ENCODE measurements at places on chromosomes 2 and 18.

GRCh38 chr2:163463411-163463810 is 272.4 kb downstream of the FIGN start:
- DNase-seq: no peak

DNA sequence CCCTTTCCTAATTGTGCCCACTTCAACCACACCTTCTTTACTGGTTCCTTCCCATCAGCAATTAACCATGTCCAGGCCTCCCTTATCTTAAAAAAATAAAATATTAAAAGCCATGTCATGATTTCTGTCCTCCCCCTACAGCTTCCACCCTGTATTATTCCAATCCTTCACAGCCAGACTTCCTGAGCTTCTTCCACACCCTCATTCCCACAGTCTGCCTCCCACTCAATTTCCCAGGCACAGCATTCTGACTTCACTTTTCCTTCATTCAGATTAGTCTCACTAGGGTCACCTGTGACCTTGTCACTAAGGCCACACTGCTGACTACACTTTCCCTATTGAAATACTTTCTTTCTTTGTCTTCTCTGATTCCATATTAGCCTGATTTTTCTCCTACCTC is 159.4 kb downstream of the DIS3L2 start:
- no peak for DNase-seq

DNA sequence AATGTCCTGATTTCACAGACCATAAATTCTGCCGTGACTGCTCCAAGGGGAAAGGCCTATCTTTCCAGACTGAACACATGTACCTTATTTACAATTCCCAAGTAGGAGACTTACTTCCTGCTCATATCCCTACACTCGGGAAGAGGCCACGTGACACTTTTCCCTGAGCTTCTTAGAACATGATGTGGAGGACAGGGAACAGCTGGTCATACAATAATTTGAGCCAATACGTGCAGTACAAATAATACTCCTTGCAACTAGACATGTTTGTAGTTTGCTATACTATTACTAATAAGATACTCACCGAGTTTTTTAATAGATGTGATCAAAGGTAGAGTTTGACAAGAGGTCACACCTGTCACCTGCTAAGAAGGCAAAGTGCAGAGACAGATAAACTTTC is 256.4 kb downstream of the SP3 start:
- DNase-seq: no peak

DNA sequence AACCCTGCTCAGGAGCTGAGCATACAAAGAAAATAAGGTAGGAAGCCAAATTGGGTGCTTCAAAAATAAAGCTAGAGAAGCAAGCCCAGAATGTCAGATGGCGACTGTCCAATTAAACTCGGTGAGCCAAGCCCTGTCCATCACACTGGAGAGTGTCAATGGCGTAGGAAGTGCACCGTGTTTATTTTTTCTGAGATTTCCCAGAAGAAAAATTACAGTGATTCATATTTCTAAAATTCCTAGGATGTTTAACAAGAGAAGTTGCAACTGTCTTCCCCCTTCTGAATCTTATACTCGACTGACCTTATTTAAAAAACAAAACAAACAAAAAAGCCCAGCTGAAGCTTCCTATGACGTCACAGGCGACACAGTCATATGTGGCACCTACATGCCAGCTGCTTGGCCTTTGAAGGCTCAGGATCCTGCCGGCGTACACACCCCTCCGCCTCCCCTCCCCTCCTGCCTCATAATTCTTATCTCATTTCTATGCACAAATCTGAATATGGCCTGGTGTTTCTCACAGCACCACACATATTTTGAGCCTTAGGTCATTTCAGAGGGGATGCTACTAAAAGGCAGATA is 60.8 kb downstream of the MBP start:
- DNase-seq: no peak

GRCh38 chr2:64685430-64685829 is 31.7 kb upstream of the SERTAD2 start:
- DNase-seq: no peak

DNA sequence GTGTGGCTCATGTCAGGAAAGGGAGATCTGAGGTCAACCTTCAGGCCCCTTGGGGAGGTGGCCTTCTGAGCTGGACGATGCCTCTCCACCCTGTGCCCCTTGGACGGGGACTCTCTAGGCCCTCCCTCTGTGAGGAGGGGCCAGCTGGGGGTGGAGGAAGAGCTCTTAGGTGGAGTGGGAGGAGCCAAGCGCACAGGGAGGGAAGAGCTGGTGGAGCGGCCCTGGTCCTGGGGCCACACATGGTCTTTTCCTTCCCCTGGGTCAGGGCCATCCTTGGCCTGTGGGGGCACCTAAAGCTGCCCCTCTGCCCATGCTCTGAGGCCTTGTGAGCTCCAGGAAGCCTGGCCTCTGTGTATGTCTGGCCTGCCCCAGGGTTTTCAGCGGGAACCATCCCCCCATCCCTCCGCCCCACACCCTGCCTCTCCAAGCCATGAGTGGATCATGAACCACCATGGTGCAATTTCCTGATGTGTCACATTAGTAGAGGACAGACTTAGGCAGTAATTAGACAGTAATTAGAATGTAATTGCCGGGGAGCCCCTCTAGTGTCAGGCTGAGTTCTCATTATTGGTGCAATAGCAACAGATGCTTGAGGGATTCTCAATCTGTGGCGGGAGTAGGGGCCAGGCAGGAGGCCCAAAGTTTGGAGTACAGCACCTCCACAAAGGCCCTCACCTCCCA is 63.0 kb downstream of the GLI2 start:
- DNase-seq: no peak

GRCh38 chr2:157843081-157843480 is 33.0 kb downstream of the ACVR1 start:
- no peak for DNase-seq

DNA sequence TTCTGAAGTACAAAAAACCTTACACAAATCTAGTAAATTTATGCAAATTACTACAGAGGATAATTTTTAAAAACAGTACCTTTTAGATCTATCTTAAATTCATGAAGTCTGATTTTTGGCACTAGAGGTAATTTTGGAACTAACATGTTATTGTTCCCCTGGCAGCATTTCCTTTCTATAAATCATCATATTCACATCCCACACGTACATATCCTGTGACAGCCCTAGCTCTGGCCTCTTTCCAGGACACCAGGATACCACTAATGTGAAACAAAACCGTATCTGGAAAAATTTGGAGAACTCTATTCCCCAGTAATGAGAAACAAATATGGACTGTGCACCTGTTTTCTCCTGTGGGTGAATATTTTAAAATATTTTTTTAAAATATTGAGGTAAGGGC is 14.0 kb upstream of the BIRC6 start:
- DNase-seq: no peak

Measured in activated naive CD8-positive, alpha-beta T cell treated with anti-CD3 and anti-CD28 coated beads for 36 hours (primary cell).